ENCODE measurements at places on chromosomes 11 and 22.
A peak's percentile ranks its signal among the peaks of the same experiment; 100 is the strongest.

DNA sequence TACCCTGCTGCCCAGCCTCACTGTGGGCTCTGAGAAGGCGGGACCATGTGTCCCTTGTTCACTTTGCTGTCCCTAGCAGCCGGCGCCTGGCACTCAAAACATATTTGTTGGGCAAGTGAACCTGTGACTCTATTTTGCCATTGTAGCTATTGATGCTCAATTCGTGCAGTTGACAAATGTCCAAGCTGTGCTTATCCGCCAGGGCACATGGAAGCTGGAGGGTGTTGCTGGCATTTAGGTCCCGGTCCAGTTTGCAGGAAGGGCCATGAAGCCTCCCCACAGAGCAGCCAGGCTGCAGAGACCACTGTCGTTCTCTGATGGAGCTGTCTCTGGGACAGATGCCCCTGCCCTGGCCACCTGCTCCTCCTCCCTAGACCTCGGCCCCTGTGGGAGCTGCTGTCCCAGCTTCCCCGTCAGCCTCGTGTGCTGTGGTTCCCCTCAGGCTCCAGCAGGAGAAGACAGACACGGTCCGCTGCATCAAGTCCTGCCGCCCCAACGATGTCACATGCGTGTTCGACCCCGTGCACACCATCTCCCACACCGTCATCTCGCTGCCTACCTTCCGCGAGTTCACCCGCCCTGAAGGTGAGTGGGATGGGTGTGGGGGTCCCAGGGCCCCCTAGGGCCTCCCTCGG is 71.5 kb downstream of the FBLN1 start:
- DNase-seq = no peak

DNA sequence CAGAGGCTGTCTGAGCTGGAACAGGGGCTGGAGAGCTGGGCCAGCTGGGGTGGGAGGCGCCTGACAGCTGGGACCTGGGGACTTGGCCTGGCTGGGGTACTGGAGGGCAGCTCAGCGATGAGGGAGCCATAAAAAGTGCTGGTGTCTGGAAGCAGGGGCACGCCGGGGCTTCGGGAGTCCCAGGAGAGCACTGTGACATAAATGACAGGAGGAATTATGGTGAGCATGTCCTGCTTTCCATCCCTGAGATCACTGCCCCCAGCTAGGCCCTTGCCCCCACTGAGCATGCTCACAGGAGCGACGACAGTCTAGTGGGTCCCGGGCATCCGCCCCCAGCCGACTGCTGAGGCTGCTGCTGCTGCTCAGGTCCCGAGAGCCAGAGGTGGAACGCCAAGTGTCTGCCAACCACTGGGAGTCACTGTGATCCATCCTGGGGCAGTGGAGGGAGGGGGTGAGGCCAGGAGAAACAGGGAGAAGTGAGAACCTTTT is 6.2 kb downstream of the ROBO4 start:
- DNase-seq = no peak

DNA sequence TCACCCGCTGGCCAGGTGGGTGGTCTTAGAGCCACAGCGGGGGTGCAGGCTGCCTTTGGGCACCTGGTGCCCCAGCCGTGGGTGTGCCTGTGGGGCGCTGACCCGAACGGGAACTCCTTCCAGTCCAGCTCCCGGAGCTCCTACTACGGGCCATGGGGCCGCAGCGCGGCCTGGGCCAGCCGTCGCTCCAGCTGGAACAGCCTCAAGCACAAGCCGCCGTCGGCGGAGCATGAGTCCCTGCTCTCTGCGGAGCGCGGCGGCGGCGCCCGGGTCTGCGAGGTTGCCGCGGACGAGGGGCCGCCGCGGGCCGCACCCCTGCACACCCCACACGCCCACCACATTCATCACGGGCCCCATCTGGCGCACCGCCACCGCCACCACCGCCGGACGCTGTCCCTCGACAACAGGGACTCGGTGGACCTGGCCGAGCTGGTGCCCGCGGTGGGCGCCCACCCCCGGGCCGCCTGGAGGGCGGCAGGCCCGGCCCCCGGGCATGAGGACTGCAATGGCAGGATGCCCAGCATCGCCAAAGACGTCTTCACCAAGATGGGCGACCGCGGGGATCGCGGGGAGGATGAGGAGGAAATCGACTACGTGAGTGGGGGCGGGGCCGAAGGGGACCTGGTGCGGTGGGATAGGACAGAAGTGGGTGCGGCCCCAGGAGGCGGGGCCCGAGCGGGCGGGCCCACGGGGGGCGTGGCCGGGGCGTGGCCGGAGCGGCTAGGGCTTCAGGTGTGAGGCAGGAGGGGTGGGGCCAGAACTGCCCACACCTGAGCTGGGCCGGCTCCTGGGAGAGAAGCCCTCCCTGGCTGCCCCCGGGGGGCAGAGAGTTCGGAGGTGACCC is 91.5 kb downstream of the CACNA1I start:
- no peak for DNase-seq

- no peak for DNase-seq
These were observed 182.7 kb upstream of the SNX19 start for GRCh38 chr11:131099013-131099412.

DNA sequence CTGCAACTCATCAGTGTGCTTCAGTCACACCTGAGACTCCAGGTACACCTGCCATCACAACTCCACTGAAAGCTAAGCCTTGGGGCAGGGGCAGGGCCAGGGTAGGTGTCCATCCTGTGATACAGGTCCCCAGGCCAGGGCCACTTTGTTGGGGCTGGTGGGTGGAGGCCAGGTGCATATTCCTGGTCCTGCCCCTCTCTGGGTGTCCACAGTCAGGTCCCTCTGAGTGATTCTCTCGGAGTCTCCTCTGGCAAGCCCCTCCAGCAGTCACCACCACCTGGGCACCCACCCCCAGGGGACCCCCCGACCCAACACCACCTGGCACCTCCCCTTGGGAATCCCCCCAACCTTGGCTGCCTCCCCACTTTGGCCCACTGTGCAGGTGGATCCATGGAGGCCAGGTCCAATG is 9.5 kb upstream of the ACR start:
- DNase-seq = no peak

GRCh38 chr11:120134106-120134930 is 3.6 kb downstream of the TRIM29 start:
- DNase-seq = no peak

GRCh38 chr22:36506637-36507517 is at the start of gene FOXRED2:
Gene FOXRED2, minus strand, starts transcription at chr22:36507040. Its CDS starts 618 bp downstream, at chr22:36506422.
- DNase-seq = peak; percentile 89

- DNase-seq = no peak
These were observed 72.1 kb upstream of the TCF20 start for GRCh38 chr22:42342426-42343120.

DNA sequence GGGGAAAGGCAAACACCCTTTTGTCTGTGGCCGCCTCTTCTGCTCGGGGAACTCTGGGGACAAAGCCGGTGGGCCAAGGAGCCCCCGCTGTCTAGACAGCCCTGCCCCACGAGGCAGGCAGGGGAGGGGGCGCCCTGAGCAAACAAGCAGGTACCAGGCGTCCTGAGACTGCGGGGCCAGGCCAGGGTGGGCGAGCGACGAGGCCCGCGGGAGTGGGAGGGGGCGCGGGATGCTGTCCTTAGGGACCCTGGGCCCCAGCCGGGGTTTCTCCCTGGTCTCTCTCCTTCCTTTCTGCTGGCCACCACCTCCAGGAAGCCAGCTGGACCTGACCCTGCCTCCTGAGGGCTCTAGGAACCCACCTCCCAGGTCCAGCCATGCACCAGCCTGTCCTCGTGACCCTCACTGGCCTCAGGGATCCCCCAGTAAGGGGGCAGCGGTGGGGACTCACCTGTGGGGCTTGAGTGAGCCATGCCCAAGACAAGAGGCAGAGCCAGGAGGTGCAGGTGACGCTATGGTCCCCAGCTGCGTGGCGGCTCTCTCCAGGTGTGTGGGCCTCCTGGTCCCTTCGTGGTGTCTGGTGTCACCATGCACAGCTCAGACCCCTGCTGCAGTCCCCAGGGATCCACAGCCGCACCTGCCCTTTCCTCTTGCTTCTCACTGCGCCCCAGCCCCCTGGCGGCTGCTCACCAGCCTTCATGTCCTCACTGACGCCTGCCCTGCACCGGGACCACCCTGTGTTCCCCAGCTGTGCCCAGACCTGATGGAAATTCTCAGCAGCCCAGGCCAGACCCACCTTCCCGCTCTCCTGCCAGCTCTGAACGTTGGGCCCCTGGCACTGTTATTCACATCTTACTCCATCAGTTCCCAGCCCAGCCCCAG is 26.5 kb upstream of the MUC5AC start:
- DNase-seq = no peak

- DNase-seq = no peak
These were observed 36.4 kb upstream of the LINC01488 start for GRCh38 chr11:69445131-69445470.

- no peak for DNase-seq
These were observed 44.3 kb downstream of the OR4D9 start for GRCh38 chr11:59555601-59556114.

GRCh38 chr11:47946682-47947559 is 33.4 kb upstream of the PTPRJ start:
- DNase-seq = peak; percentile 91

- no peak for DNase-seq
These were observed 327.1 kb upstream of the MTNR1B start for GRCh38 chr11:92642177-92642931.

DNA sequence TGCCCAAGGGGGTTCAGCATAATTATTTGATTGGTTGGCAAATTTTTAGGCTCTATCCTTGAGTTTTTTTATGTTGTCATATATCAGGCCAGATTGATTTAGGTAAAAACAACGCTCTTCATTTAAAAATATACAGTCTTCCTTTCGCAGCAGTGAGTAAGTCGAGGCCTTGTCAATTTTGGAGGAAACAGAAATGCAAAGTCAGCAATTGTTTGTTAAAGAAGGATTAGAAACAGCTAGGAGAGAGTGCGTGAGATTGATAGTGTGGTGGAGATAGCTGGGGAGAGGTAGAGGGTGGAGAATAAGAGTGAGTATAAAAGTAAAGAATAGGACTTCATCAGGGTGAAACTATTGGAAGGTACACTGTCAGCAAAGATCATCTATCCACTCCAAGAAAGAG is 830.8 kb downstream of the LUZP2 start:
- no peak for DNase-seq

- DNase-seq = no peak
These were observed 4.3 kb upstream of the OR2AG1 start for GRCh38 chr11:6778518-6778917.

- DNase-seq = no peak
These were observed 579 bp downstream of the PICALM start for GRCh38 chr11:86068138-86068871.
